Uterus (tissue), 4 donors: ENCODE measurements at places on chromosomes 13 and 19.

GRCh38 chr19:46928951-46929350 lies 68.2 kb downstream of the ARHGAP35 start:
- DNase-seq = no peak

DNA sequence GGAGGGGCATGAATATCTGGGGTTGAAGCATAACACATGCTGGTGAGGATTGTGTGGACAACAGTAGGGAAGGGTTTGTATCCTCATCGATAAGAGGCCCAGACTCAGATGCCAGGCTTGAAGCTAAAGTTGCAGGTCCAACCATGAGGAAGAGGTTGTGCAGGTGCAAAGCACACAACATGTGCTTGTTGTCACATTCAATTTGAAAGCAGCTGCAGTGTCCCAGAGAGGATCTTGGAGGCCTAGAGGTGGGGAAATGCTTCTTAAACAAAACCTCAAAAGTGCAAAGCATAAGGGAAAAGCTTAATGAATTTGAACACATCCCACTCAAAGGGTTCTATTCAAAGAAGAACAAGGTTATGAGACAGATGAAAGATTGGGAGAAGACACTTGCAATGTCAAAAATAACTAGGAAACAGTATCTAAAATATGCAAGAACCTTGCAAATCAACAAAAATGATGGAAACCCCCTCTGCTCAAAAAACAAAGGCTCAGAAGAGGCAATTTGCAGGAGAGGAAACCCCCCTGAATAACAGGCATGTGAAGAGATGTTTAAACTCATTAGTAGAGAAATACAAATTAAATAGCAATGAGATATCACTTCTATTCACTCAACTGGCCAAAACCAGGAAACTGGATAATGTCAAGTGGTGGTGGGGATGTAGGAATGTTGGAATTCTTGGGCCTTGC lies 187.1 kb downstream of the KATNAL1 start:
- no peak for DNase-seq

GRCh38 chr13:80250213-80250810 lies 90.6 kb downstream of the SPRY2 start:
- DNase-seq = no peak

GRCh38 chr13:102567857-102568256 lies 28.9 kb upstream of the TPP2 start:
- no peak for DNase-seq

- no peak for DNase-seq
Observed at GRCh38 chr13:44431150-44431549, 57.5 kb downstream of the SERP2 start.

DNA sequence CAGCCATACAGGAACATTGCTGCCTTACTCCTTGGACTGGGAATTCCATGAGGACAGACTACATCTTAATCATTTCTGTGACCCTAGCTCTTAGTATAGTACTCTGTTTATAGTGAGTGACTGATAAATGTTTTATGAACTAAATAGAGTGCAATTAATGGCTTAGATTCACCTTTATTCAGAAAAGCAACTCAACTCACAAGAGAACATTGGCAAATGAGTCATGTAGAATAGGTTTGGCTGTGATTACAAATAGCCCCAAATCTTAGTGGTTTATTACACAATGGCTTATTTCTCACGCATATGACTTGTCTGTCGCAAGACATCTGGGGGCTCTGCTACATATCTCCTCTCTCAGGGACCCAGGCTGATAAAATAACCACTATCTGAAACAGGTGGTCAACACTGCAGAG lies 121.6 kb upstream of the KL start:
- DNase-seq = no peak

GRCh38 chr13:44212633-44213396 lies 160.8 kb upstream of the SERP2 start:
- DNase-seq = no peak

- no peak for DNase-seq
Observed at GRCh38 chr19:50478901-50479715, 2.5 kb upstream of the GARIN5A start.

- DNase-seq = no peak
Observed at GRCh38 chr19:10406191-10406590, 2.8 kb upstream of the CDC37 start.

GRCh38 chr13:74289107-74289506 lies 154.9 kb upstream of the KLF12 start:
- no peak for DNase-seq

GRCh38 chr13:72166102-72166650 lies 299.2 kb upstream of the DACH1 start:
- no peak for DNase-seq

DNA sequence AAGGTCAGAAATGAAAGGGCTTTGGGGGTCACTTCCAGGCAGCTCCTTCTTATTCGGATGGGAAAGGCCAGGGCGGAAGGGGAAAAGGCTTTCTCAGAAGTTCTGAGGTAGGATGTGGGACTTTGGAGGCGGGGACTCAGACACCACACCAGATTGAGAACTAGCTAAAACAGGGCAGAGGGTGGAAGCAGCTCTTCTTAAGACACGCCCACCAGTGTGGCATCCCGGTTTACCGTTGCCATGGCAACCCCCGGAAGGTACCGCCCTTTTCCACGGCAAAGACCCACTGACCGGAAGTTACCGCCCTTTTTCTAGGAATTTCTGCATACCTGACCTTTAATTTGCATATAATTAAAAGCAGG lies 3.8 kb upstream of the LILRA5 start:
- no peak for DNase-seq

- DNase-seq = no peak
Observed at GRCh38 chr13:20394506-20394905, 131.2 kb downstream of the CRYL1 start.

DNA sequence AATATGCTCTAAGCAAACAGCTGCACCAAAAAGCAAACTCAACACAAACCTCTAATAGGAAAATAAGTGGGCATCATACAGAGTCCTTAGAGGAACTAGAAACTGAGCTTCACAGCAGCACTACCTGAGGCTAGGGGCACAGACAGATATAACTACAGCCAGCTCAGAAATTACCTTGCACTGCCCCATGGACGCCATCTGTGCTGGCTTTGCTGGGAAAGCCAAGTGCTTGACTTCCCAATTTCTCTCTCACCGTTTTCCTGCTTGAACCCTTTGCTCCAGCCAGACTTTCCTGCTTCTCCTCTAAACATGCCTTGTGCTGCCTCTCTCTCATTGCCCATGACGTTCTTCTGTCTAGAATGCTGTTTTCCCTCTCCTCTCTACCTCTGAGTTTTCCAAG lies 29.3 kb downstream of the MTUS2 start:
- no peak for DNase-seq

GRCh38 chr13:23570099-23570920 lies at the start of gene TNFRSF19:
Gene TNFRSF19, plus strand, starts transcription at chr13:23570412. Its CDS starts 19,772 bp downstream, at chr13:23590184.
- peak; percentile 78 for DNase-seq

DNA sequence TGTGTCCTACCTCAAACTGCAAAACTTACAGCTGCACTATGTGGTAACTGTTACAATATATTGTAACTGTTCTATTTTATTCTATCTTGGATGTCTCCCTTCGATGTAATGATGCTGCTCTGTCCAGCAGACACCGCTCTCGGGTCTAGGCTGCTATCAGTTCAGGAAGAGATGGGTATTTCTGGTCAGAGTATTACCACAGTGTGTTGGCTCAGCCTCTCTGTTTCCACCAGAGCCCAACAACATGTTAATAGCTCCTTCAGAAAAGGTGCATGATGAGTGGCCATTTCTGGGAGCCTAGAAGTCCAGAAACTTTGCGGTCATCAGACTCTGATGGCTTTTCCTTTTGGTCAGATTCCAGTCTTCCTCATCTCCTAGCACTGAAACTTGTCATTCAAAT lies 35.9 kb upstream of the IGFL1 start:
- DNase-seq = no peak

- DNase-seq = no peak
Observed at GRCh38 chr19:29538146-29538545, 12.4 kb downstream of the VSTM2B start.

- no peak for DNase-seq
Observed at GRCh38 chr19:54172471-54173358, at the start of gene TMC4. Gene TMC4, minus strand, starts transcription at chr19:54173160. Its CDS starts 43 bp downstream, at chr19:54173117.

- DNase-seq = no peak
Observed at GRCh38 chr13:35703061-35703460, 226.6 kb upstream of the MAB21L1 start.

GRCh38 chr19:22882797-22883196 lies 50.7 kb downstream of the ZNF723 start:
- no peak for DNase-seq

GRCh38 chr13:84377106-84377505 lies 494.8 kb upstream of the SLITRK1 start:
- DNase-seq = no peak

DNA sequence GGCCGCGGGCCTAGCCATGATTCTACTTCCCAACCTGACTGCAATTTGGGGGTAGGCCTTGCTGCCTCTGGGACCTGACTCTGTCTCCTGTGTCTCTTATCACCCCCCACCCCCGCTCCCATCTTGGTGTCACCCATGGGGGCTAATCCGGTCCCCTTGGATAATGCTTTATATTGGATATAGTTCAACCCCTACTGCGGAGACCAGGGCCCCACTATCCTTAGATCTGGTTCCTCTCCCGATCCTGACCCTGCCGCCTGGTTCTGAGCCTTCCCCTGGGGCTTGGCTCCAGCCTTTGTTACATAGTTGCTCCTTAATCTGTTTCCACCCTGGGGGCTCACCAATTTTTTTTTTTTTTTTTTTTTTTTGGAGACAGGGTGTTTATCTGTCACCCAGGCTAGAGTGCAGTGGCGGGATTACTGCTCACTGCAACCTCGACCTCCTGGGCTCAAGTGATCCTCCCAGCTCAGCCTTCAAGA lies 1.3 kb downstream of the BLOC1S3 start:
- no peak for DNase-seq

DNA sequence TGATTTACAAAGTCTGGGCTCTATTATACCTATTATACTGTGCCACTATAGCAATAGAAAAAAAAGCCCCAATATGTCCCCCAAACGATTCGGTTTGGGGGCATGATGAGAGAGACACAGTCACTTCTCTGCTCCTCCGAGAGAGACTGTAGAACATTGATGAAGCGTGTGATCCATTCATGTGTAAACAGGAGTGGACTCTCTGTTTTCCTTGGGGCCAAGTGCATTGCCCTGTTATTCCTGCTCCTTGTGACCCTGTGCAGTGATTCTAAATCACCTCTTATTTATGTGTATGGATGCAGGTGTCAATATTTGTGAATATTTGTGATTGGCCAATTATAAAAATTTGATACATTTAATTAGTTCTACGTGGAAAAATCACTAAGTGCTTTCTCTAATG lies 17.0 kb downstream of the F10 start:
- no peak for DNase-seq

DNA sequence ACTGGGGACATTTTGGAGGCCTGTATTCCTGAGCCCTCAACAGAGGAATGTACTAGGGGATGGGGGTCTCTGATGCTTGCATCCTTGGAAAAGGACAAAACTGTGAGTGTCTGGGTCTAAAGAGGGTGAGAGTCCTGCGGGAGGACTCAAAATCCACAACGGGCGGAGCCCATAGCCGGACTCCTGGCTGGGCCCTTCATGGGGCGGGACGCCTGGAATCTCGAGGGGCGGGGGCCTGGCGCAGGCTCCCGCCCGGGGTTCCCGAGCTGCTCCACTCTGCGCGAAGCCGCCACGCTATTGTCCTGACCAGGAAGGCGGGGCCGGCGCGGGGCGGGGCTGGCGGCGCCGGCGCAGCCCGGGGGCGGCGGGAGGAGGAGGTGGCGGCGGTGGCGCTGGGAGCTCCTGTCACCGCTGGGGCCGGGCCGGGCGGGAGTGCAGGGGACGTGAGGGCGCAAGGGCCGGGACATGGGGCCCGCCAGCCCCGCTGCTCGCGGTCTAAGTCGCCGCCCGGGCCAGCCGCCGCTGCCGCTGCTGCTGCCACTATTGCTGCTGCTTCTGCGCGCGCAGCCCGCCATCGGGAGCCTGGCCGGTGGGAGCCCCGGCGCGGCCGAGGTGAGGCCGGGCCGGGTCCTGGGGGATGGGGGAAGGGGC lies at the start of gene APLP1:
Gene APLP1 (plus strand): TSS at position 403 of the 651 bp plus-strand sequence. CDS start 63 bp downstream, at position 466.
- peak; percentile 35 for DNase-seq

DNA sequence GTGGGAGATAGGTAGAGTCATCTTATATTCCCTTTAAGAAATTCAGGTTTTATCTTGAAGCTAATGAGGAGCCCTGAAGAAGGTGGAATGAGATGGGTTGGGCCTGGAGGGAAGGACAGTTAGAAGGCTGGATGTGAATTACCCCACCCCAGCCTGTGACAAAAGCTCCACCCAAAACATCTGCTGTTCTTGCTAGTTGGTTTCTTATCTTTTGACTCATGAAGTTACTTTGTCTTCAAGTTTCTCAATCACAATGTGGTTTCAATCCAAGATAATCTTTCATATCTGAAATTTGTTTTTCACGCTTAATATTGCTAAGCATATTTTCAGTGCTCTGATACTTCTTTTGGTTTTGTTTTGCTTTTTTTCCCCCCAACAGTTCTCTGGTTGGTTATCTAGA lies 38.3 kb upstream of the HMGB1 start:
- no peak for DNase-seq

GRCh38 chr19:45471931-45472562 lies 4.3 kb downstream of the FOSB start:
- no peak for DNase-seq

- no peak for DNase-seq
Observed at GRCh38 chr13:100610391-100611347, 22.1 kb upstream of the GGACT start.

GRCh38 chr19:5403968-5404640 lies 51.1 kb upstream of the ZNRF4 start:
- DNase-seq = peak; percentile 28

- no peak for DNase-seq
Observed at GRCh38 chr13:40479196-40479845, 187.1 kb downstream of the FOXO1 start.

GRCh38 chr19:43489310-43489709 lies 15.2 kb downstream of the PHLDB3 start:
- DNase-seq = no peak

GRCh38 chr19:11421371-11422098 lies 2.4 kb upstream of the RGL3 start:
- no peak for DNase-seq

DNA sequence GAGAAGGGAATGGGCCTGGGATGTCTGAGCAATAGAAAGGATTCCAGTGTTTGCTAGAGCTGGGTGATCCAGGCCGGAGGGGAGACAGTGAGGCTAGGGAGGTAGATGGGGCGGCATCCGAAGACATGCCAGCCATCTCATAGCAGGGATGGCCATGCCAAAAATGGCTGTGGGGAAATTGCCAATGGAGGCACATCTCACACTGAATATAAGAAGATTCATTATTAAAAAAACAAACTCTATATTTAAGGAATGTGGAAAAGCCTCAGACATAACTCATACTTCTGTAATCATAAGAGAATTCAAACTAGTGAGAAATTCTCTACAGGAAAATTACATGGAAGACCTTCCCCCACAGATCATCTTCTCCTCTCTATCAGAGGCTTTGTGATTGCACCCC lies 289.2 kb downstream of the FGF9 start:
- DNase-seq = no peak

DNA sequence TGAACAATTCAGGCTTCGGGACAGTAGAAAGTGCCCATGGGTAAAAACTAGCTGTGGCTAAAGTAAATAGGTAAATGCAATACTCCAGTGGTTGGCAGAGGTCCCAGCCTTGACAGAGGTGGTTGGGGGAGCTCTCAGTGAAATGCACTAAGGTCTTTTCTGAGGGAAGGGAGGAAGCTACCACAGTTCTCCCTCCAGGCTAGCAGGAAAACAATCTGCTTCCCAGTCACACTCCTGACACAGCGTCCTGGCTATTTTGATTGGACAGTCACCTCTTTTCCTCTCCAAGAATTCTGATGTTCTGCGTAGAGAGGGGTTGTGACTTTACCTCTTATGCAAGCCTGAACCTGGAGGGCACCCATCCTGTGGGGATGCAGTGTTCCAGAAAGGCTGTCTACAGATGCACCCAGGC lies 128.7 kb downstream of the CYSLTR2 start:
- no peak for DNase-seq

GRCh38 chr19:45294291-45295029 lies 28.2 kb downstream of the CKM start:
- no peak for DNase-seq

GRCh38 chr13:79874396-79875360 lies 393.7 kb downstream of the NDFIP2 start:
- DNase-seq = no peak
